Islet precursor cell (in vitro differentiated cells): ENCODE measurements at places on chromosomes 13 and 19.
A peak's percentile ranks its signal among the peaks of the same experiment; 100 is the strongest.

GRCh38 chr13:60335531-60335930 is 61.5 kb upstream of the TDRD3 start:
- DNase-seq, result no peak

- DNase-seq, result peak; percentile 85
These were observed 15.9 kb downstream of the ZNF787 start for GRCh38 chr19:56105090-56105701.

GRCh38 chr13:41383386-41383785 is 72.3 kb downstream of the NAA16 start:
- no peak for DNase-seq

GRCh38 chr19:17948514-17948900 is 15.7 kb downstream of the CCDC124 start:
- DNase-seq, result no peak

- DNase-seq, result no peak
These were observed 55.0 kb downstream of the GPR12 start for GRCh38 chr13:26705536-26705935.

- peak; percentile 40 for DNase-seq
These were observed 228.5 kb downstream of the TM9SF2 start for GRCh38 chr13:99729745-99730144.
